ENCODE measurements at places on chromosomes 2 and 18.
A peak's percentile ranks its signal among the peaks of the same experiment; 100 is the strongest.

- DNase-seq, result no peak
Observed at GRCh38 chr2:19355416-19355821, 3.0 kb downstream of the OSR1 start.

- DNase-seq, result no peak
Observed at GRCh38 chr18:43192408-43192807, 76.9 kb upstream of the RIT2 start.

DNA sequence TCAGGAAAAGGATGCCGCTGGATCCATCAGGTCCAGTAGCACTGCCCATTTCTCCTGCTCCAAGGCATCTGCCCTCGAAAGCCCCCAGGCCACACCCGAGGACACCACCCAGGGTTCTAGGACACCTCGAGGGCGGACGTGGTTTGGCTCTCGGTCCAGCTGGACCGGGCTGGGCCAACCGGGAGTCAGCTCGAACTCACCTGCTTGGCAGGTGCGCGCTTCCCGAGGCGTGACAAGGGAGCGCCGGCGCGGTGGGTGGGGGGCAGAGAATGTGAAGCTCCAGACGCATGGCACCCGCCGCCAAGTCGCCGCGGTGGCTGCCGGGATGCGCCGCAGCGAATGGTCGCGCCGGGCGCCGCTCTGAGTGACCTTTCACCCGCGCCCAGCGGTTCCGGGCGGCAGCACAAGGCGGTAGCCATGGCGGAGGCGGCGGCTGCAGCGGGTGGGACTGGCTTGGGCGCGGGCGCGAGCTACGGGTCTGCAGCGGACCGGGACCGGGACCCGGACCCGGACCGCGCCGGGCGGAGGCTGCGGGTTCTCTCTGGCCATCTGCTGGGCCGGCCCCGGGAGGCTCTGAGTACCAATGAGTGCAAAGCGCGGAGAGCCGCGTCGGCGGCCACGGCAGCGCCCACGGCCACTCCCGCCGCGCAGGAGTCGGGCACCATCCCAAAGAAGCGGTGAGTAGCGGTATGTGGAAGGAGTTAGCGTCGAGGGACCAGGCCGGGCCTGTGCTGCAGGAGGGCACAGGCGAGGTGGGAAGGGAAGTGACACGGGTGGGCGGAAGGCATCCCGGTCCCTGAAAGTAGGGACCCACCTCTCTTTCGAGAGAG is at the start of gene AGPS:
TSS of gene AGPS (plus strand) at position 401 of the 830 bp plus-strand sequence. CDS start at position 418, 17 bp downstream.
- peak; percentile 72 for DNase-seq

GRCh38 chr2:157271590-157272203 is 14.2 kb downstream of the GALNT5 start:
- no peak for DNase-seq

GRCh38 chr2:69701100-69701945 is 40.6 kb upstream of the ANXA4 start:
- DNase-seq, result no peak

GRCh38 chr2:235532307-235532706 is 38.5 kb downstream of the AGAP1 start:
- DNase-seq, result no peak

DNA sequence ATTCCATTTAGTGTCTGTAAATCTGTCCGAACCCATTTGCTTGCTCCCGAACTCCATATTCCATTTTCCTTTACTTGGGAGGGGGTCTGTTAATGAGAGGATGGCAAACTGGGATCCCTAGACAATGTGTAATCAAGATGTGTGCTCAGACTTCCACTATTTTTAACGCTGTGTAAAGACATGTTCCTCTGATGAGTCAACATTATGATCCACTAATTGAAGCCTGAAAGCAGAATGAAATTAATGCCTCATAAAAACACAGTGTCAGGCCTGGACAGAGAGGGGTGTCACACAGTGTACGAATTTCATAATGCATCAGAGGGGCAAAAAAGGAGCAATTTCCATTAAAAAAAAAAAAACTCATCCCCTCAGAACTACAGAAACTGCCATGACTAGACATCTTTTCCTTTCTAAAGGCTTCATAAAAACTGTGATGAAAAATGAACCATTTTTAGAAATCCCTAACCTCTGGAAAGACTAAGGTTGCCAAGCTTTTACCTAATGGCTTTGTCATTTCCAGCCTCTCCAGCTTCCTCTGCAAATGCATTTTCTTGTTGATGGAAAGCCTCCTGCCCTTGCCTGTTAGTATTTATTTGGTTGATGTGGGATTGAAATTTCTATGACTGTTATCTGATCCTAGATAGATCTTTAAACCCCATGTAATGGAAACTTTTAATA is 209.2 kb upstream of the DCC start:
- no peak for DNase-seq

GRCh38 chr18:26056291-26056690 is 34.1 kb downstream of the SS18 start:
- no peak for DNase-seq

DNA sequence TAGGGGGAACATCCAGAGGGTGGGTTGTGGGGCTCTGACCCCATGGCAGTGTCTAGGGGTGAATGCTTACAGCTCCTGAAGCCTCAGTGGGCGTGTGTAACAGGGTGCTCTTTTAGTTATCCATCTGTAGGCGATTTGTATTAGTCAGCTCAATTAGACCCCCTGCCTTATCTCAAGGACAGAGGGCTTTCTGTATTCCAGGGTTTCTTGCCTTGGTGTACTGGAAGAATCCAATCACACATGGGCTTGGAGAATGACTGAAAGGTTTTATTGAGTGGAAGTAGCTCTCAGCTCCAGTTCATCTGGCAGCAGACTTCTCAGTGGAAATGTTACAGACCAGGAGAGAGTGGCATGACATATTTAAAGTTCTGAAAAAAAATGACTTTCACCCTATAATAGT is 334.0 kb upstream of the GCFC2 start:
- DNase-seq, result no peak

- no peak for DNase-seq
Observed at GRCh38 chr2:32773448-32773808, 145.6 kb downstream of the TTC27 start.

DNA sequence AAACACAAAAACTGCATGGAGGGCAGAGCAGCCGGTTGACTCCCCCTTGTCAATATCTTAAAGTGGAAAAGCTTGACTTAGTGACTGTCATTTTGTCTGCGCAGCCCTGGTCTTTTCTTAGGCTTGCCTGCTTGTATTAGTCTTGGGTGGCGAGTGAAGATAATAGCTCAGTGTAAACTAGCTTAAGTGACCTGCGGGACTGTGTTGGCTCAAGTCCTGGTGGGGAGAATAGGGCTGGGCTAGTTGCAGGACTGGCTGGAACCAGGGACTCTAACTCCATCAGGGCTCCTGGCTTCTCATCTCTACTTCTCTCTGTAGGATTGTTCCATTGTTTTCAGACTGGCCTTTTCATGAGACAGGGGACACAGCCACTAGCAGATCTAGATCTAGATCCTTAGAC is 8.1 kb upstream of the ATG16L1 start:
- no peak for DNase-seq

DNA sequence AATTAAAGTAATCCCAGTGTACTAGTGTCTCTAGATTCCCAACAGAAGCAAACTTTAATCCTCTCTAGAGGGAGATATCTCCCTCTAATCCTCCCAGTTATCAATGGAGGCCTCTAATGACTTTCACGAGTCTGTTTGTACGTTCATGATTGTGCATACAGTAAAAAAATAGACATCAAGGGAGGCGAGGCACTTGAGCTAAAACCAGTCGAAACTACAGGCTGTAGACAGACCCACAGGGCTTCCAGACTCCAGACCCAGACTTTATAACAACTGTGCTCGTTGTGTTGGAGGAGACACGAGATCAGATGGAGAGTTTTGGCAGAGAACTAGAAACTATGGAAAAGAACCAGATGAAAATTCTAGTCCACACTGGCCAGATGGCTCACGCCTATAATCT is 7.0 kb downstream of the DGKD start:
- no peak for DNase-seq

DNA sequence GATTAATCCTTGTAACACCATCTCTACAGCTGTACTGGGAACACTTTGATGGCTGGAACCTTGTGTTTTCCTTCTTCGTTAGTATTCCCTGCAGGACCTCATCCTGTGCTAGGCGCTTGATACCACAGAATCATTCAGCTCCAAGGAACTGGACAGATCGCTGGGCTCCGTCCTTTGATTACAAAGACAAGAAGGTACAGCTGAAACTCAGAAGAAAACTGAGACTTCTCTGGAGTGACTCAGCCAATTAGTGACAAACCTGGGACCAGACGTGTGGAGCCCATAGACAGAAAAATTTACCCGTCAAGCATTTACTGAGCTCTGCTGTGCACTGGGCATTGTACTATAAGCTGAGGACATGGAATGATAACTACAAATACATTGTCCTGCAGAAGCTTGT is 67.3 kb downstream of the NCKAP5 start:
- no peak for DNase-seq

GRCh38 chr2:84041506-84041905 is 417.6 kb downstream of the SUCLG1 start:
- no peak for DNase-seq

GRCh38 chr2:229650901-229651300 is 63.5 kb downstream of the DNER start:
- no peak for DNase-seq

DNA sequence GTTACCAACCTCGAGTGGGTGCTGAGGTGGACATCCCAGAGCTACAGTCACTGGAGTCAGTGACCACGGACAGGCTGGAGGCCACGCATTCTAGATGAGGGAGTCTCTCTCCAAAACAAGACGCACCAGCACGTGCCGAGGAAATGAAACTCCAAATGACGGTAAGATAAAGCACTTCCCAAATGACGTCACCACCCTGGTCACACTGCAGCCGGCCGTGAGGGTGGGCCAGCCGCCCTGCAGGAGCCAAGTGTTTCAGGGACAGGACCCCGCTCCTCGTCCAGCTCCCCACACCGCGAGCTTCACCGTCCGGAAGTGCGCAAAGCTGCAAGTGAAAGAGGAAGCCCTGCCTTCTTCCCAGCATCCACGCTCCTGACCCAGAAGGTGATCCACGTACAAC is 99.4 kb downstream of the ZNF516 start:
- DNase-seq, result no peak

DNA sequence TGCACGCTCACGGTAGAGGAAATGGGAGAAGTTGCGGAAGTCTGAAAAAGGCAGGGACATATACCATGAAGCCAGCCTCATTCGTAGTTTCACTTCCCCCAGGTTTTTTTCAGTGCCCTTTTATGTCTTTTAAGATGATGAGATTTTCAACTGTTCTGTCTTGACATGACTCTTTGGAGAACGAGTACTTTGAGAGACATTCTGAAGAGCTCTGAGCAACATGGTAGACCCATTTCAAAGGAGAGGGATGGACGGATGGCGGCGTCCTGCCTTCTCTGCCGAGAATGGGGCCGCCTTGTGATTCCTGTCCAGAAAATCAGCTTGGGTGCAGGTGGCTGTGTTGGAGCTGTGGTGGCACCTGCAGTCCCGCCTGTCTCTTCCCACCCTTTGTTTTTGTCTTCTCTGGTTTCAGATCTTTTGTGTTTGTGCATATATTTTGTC is 41.7 kb downstream of the SH3BP4 start:
- DNase-seq, result no peak

DNA sequence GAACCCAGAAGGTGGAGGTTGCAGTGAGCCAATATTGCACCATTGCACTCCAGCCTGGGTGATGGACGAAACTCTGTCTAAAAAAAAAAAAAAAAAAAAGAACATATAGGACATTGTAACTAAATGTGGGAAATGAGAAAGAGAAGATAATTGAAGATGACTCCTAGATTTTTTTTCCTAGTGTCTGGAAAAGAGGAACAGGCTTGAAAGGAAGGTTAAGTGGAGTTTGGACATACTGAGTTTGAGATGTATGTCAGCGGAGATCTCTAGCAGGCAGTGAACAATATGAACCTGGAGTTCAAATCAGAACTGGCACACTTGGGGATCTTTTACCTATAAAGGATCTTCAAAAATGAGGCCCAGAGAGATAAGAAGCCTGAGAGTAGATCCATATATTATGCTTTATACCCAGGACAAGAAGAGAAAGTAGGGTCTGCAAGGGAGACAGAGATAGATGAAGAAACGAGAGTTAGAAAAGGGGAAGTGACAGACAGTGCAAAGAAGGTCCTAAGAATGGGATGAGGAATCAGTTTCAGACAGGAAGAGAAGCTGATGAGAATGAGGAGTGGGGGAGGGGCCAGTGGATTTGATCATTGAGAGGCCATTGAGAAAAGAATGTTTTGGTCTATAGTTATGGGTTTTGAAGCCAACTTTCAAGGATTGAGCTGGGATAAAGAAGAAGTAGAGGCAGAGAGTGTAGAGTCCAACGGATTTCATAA is 46.9 kb upstream of the CD28 start:
- no peak for DNase-seq

- no peak for DNase-seq
Observed at GRCh38 chr2:102667072-102667471, 47.7 kb downstream of the SLC9A2 start.

GRCh38 chr2:134677856-134678756 is 40.7 kb downstream of the TMEM163 start:
- DNase-seq, result peak; percentile 11
